ENCODE measurements at places on chromosomes 16 and 17.

DNA sequence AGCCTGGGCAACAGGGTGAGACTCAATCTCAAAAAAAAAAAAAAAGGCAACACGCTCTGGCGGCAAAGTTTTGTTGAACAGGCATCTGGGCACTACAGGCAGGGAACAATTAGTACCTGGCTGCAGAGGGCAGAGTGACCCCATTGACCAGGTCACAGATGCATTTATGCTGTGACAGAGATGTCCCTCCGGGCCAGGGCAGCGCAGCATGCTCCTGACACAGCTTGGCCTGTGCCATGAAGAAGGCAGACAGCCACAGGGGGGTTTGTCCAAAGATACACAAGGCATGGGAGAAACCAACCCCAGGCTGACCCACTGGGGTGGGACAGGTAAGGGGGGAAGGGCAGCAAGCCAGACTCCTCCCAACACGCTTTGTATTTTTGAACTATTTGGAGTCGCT lies 7.7 kb upstream of the SRRM2 start:
- no peak for DNase-seq

DNA sequence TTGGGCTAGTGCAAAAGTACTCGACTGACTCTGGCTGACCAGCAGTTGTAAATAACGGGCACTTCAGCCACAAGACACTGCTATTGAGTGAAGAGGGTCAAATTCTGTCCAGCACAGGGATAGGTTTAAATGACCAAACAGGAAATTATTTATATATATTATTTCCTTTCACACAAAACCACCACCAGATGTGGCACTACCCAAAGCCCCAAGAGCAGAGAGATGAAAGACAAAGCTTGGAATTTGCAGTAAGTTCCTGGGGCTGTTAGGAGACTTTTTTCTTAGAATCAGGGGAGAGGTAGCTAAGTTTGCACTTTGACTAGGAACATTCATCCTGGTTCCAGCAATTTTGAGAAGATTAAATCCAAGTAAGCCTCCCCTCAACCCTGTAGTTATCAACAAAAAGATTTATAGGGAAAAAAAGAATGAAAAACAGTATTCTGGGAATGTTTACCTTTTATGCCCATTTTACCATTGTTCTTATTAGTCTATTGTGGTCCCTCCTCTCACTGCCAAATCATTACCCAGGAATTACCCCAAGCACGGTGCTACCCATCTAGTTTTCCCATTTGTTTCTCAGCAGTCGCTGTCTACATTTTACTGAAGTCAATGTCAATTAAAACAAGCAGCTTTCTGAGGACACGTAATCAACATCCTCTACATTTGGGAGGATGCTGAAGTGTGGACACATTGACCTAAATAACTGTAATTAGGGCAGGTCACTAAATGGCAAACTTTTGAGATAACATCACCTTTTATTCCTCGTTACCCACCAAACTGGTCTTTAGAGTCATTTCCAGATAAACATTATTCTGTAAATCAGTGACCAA lies 43.5 kb downstream of the GRB7 start:
- DNase-seq = no peak

GRCh38 chr17:79570653-79571052 lies 40.2 kb downstream of the RBFOX3 start:
- no peak for DNase-seq

DNA sequence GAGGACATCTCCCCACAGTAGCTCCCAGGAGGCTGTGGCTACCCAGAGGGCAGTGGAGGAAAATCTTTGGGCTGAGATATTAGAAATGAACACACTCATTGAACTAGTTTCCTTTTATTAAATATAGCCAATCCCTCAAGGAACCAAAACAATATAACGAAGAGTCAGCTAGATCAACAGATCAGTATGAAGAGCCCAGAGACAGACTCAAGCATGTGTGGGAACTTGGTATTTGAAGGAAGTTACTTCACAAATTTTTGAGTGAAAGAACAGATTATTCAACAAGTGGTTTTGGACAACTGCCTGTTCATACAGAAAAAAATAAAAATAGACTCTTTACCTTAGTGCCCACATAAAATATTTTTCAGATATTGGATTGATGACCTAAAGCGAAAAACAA lies 183.6 kb upstream of the PMFBP1 start:
- peak; percentile 48 for DNase-seq

GRCh38 chr17:80080081-80080480 lies 21.3 kb upstream of the GAA start:
- DNase-seq = no peak
